Activated CD8-positive, alpha-beta T cell treated with anti-CD3 and anti-CD28 coated beads, Interleukin-2, amount 10 ng/mL, durations not matched to agents 7 days and 5 days (primary cell): ENCODE measurements at places on chromosomes 3 and 15. TPM values are rescaled to one million over a fixed set of nuclear protein-coding genes. Genes with fewer than 3 reads are reported as not detected.

GRCh38 chr15:99407716-99408115, 156.4 kb downstream of the LRRC28 start:
- no peak for DNase-seq

- DNase-seq, result no peak
Measured at GRCh38 chr3:13162549-13163320, 89.5 kb upstream of the IQSEC1 start.

GRCh38 chr3:112388972-112389371, 56.0 kb downstream of the CD200 start:
- DNase-seq, result no peak

DNA sequence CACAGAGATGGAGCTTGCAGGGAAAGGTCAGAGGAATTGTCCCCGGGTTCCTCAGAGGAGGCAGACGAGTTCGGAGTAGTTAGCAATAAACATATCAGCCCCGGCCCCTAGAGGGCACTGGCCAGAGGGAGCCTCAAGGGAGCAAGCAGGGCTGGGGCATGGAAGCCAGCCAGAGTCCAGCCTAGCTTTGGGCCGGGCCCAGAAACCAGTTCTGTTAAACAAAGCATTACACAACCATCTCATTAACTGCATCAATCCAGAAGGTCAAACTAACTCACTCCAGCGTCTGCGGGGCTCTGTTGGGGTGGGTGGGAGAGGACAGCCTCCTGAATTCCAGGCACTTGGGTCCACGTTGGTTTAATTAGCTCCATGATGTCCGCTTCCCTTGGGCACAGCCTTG, 41.0 kb upstream of the IREB2 start:
- DNase-seq, result no peak

GRCh38 chr15:39462691-39463090, 118.2 kb upstream of the THBS1 start:
- DNase-seq, result no peak

Gene TMOD3
- 73.8 TPM for total RNA-seq

Gene CRYBG3
- total RNA-seq, result 1.6 TPM

Gene RARB
- not detected for total RNA-seq

Gene SNX4
- 38.6 TPM for total RNA-seq

Gene STRIT1
- total RNA-seq, result not detected

Gene APBA2
- 29.5 TPM for total RNA-seq

Gene MDFIC2
- total RNA-seq, result not detected

Gene NPAP1
- not detected for total RNA-seq

Gene EAF1
- 31.3 TPM for total RNA-seq

Gene KY
- not detected for total RNA-seq

Gene DPPA2
- not detected for total RNA-seq

Gene BFSP2
- total RNA-seq, result 0.45 TPM

Gene CNTN3
- total RNA-seq, result not detected
